ENCODE measurements at places on chromosomes 1 and 21. TPM values are rescaled to one million over a fixed set of nuclear protein-coding genes. Genes with fewer than 3 reads are reported as not detected.

IL19 gene
- polyA plus RNA-seq, result not detected

GRCh38 chr1:9841460-9841859, 17.7 kb upstream of the CLSTN1 start:
- no peak for DNase-seq

PEX10 gene
- 9.1 TPM for polyA plus RNA-seq

MATN1 gene
- not detected for polyA plus RNA-seq

DNA sequence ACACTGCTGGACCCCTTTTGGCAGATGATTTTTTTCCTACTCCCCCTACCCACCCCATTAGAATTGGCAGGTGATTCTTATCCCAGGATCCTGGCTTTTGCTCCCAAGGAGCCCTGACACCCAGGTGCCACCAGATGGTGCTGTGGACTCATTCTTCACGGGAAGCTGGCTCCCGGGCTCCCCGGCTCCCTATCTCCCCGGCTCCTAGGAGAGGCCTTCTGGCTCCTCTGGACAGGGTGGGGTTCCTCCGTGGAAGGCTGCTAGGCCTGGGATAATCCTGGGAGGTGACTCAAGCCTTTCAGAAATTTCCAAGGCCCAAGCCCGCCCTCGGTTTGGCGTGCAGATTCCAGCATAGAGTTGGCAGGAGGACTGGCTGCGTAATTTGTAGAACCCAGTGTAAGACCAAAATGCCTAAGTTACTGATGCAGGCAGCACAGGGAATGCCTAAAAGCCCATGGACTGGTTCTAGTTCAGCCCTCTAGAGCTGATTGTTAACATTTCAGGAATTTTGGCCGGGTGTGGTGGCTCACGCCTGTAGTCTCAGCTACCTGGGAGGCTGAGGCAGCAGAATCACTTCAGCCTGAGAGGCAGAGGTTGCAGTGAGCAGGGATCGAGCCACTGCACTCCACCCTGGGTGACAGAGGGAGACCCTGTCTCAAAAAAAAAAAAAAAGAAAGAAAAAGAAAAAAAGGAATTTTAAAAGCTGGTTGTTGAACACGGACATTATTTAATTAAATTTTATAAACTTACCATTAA, 6.8 kb upstream of the BSDC1 start:
- peak; percentile 15 for DNase-seq

VSIG8 gene
- polyA plus RNA-seq, result not detected
